Activated naive CD4-positive, alpha-beta T cell treated with anti-CD3 and anti-CD28 coated beads for 36 hours (primary cell): ENCODE measurements at places on chromosomes 12 and 14.
A peak's percentile ranks its signal among the peaks of the same experiment; 100 is the strongest.

DNA sequence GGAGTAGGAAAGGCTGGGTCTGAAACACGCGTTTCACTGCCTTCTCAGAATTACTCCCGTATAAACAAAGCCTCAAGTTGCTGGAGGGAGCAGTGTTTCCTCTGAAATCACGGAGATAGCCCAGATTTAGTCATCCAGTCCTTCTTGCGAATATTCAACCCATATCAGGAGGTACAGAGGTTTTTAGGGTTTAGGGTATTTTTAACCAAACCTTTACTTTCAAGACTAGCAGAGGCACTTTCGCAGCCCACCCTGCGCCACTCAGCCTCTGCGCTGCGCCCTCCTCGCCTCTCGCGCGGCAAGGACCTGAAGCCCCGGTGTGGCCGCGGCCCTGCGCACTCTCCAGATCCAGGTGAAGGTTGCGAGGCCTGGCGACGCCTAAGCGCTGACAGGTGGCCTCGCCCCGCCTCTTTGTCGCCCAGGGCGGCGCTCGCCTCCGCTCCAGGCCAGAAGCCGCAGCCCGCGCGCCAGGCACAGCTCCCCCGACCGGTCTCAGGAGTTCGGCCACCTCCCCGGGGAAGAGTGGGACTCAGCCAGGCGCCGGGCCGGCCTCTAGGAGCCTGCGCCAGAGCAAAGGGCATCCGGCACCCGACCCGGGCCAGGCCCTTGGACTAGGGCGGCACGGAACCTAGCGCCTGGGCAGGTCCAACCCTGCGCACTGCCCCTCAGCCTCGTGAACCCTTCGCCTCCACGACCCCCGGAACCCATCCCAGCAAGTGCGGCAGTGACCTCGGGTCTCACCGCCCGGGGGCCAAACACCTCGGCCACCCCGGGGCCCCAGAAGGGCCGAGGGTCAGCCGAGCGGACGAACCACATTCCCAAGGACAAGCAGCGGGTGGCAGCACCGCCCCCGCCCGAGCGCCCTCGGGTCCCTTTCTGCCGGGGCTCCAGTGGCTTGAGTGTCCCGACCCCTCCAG is 1.8 kb upstream of the SAMD4A start:
- peak; percentile 68 for DNase-seq

DNA sequence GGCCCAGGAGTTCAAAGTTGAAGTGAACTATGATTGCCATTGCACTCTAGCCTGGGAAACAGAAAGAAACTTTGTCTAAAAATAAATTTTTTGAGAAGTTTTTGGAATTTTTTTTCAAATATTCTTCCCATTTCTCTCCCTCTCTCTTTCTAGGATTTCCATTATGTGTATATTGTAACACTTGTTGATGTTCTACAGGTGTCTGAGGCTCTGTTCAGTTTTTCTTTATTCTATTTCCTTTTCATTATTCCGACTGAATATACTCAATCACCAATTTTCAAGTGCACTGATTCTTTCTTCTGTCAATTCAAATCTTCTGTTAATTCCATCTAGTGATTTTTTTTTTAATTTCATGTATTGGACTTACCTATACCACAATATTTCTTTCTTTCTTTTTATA is 48.3 kb upstream of the SLC6A15 start:
- no peak for DNase-seq

DNA sequence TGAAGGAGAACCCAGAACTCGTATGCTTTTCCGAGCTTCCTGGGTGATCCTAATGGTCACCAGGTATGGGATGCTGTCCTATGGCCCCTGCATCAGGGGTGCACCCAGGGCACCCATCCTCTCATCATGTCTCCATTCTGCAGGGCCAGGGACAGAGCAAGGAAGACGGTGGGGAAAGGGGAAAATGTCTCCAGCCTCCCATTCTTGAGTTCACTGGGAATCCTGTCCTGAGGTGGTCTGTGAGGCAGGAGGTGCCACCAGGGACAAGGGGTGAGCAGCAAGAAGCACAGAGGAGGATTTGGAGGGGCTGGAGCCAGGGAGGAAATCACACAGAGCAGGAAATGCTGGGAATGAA is 14.9 kb upstream of the SLC6A12 start:
- DNase-seq, result no peak

DNA sequence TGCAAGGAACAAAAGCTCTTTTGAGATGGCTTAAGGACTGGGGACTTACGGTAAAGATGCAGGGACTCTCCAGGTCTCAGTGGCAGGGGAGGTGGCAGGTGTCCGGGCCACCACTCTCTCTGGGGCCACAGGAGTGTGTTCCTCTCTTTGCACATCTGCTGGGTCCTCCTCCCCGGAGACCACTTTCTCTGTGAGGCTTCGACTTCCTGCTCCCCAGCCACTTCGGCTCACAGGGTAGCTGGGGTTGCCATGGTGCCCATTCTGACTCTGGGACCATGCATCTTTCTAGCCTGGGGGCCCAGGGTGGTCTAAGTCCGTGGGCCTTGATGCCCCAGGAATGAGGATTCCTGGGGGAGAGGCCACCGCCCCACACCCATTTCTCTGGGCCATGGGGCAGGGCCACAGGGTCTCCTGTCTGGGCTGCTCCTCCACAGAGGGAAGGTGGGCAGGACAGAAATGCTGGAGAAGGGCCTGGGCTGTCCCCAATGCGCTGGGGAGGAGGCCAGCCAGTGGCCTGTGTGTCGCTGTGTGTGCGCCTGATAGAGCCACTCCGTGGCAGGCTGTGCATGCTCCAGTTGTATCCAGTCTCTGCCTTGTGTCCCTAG is 38.5 kb downstream of the CCDC92 start:
- no peak for DNase-seq

DNA sequence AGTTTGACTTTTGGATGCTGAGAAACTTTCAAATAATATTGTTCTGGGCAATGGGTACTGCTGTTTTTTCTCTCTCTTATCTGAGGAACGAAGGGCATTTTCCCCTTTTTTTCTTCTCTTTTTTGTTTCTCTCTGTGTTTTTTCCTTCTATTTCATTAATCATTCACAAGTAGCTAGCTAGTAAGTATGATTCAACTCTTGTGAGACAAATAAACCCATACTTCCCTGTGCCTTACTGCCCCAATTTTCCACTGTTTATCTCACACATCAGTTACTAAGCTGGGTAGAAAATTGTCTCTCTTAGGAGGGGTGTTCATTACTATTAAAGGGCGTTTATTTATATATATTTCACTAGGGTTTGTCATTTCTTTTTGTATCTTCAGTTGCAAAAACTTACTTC is 437.6 kb downstream of the RERGL start:
- DNase-seq, result no peak
